ENCODE measurements at places on chromosomes 12 and 14.

- no peak overlapping the region for H3K4me3 ChIP-seq
- H3K27me3 ChIP-seq: no peaks in the 10 kb centered on the region
- no peak for DNase-seq
- no peaks in the 10 kb centered on the region for H3K4me1 ChIP-seq
- no peaks in the 10 kb centered on the region for H3K36me3 ChIP-seq
Observed at GRCh38 chr12:68870443-68870842, 62.5 kb downstream of the MDM2 start.

- no peak for DNase-seq
- peaks cover 14% of the 10 kb centered on the region for H3K4me1 ChIP-seq
- peak overlapping the region; percentile 86 for H3K27ac ChIP-seq
- no peaks in the 10 kb centered on the region for H3K27me3 ChIP-seq
- no peaks in the 10 kb centered on the region for H3K36me3 ChIP-seq
Observed at GRCh38 chr12:32679920-32680237, 778 bp downstream of the DNM1L start.

GRCh38 chr14:72887514-72887913 is 6.4 kb downstream of the DPF3 start:
- H3K4me1 ChIP-seq: peaks cover 10% of the 10 kb centered on the region
- no peak overlapping the region for H3K27ac ChIP-seq
- H3K36me3 ChIP-seq: no peaks in the 10 kb centered on the region

DNA sequence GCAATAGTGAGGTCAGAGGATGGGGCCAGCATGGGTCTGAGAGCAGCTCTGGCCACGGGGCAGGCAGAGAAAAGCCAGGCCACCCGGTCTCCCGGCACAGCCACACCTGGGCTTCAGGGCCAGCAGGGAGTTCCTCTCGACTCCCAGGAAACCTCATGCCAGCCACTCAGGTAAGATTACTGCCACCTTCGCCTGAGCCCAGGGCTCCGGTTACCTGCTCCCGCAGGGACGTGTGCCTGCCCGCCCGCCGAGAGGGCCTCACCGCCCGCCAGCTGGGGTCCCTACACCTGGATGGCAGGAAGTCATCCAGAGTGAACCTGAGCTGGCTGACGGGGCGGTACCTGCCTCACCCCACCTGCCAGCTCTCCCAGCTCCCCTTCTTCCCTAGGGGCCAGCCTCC is 7.3 kb downstream of the JAG2 start:
- H3K36me3 ChIP-seq: no peaks in the 10 kb centered on the region
- no peak overlapping the region for H3K27ac ChIP-seq
- no peak overlapping the region for H3K4me3 ChIP-seq
- no peak for DNase-seq
- H3K27me3 ChIP-seq: no peaks in the 10 kb centered on the region
- no peaks in the 10 kb centered on the region for H3K4me1 ChIP-seq

GRCh38 chr12:127162307-127162706 is 1104.7 kb upstream of the TMEM132C start:
- H3K36me3 ChIP-seq: no peaks in the 10 kb centered on the region
- H3K4me1 ChIP-seq: peaks cover 4% of the 10 kb centered on the region
- no peak overlapping the region for H3K27ac ChIP-seq
- H3K27me3 ChIP-seq: no peaks in the 10 kb centered on the region
- DNase-seq: no peak

- no peaks in the 10 kb centered on the region for H3K27me3 ChIP-seq
- H3K4me3 ChIP-seq: no peak overlapping the region
- H3K36me3 ChIP-seq: peaks cover 45% of the 10 kb centered on the region
- no peak overlapping the region for H3K27ac ChIP-seq
Observed at GRCh38 chr14:105050551-105050897, 14.7 kb downstream of the GPR132 start.

- H3K27ac ChIP-seq: no peak overlapping the region
- H3K36me3 ChIP-seq: no peaks in the 10 kb centered on the region
- no peak overlapping the region for H3K4me3 ChIP-seq
- H3K4me1 ChIP-seq: no peaks in the 10 kb centered on the region
- no peaks in the 10 kb centered on the region for H3K27me3 ChIP-seq
- no peak for DNase-seq
Observed at GRCh38 chr12:96164951-96165811, 29.0 kb upstream of the ELK3 start.

- no peaks in the 10 kb centered on the region for H3K36me3 ChIP-seq
- no peak for DNase-seq
- peaks cover 57% of the 10 kb centered on the region for H3K4me1 ChIP-seq
Observed at GRCh38 chr12:110560048-110560447, 23.1 kb downstream of the PPTC7 start.

- H3K36me3 ChIP-seq: no peaks in the 10 kb centered on the region
- H3K27me3 ChIP-seq: no peaks in the 10 kb centered on the region
- no peak overlapping the region for H3K4me3 ChIP-seq
- no peaks in the 10 kb centered on the region for H3K4me1 ChIP-seq
Observed at GRCh38 chr12:5921966-5922899, 22.8 kb downstream of the ANO2 start.

GRCh38 chr12:109820816-109821381 is 12.3 kb downstream of the TRPV4 start:
- H3K4me3 ChIP-seq: no peak overlapping the region
- H3K27me3 ChIP-seq: peaks cover 3% of the 10 kb centered on the region
- H3K4me1 ChIP-seq: no peaks in the 10 kb centered on the region
- H3K36me3 ChIP-seq: no peaks in the 10 kb centered on the region

GRCh38 chr12:48331399-48331798 is 19.3 kb downstream of the ZNF641 start:
- H3K4me3 ChIP-seq: no peak overlapping the region
- no peak for DNase-seq
- no peaks in the 10 kb centered on the region for H3K36me3 ChIP-seq
- H3K27ac ChIP-seq: no peak overlapping the region
- H3K4me1 ChIP-seq: peaks cover 7% of the 10 kb centered on the region

DNA sequence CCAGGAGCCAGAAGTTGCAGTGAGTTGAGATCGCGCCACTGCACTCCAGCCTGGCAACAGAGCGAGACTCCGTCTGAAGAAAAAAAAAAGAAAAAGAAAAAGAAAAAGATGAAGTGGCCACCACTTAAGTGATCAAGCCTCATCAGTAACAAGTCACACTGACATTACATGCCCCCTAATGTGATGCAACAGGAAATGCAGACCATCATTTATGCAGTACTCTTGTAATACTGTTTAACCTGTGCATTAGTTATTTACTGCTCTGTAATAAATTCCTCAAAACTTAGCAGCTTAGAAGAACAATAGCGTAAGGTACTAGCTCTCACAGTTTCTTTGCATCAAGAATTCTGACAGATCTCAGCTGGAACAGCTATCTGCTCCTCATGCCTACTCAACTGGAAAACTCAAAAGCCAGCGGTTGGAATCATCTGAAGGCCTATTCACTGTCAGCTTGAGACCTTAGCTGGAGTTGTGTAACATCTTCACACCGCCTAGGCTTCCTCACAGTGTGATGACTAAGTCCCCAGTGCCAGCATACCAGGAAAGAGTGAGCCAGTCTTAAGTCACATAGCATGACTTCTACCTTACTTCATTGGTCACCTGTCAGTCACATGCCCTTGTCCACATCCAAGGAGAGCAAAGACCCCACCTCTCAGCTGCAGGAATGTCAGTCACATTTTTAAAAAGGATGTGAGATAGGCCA is 31.5 kb downstream of the EPS8 start:
- no peak overlapping the region for H3K27ac ChIP-seq
- no peak overlapping the region for H3K4me3 ChIP-seq
- peaks cover 3% of the 10 kb centered on the region for H3K27me3 ChIP-seq
- no peak for DNase-seq
- H3K4me1 ChIP-seq: no peaks in the 10 kb centered on the region

DNA sequence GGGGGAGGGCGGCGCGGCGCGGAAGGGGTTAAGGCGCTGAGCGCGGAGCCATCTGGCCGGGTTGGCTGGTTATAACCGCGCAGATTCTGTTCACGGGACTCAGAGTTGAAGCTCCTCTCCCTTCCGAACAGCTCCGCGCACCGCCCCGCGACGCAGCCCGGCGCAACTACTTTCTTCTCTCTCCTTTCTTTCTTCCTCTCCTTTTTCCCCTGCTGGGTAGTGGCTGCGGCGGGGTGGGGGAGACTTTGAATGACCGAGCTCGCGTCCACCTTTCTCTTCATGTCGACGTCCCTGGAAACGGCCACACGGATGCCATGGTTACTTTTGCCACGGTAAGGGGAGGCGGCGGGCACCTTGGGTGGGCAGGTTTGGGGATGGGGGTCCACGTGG is at the start of gene NTF3:
Gene NTF3, plus strand, starts transcription at position 98 of the 390 bp plus-strand sequence. Its CDS starts 217 bp downstream, at position 315.
- peaks cover 21% of the 10 kb centered on the region for H3K27me3 ChIP-seq
- H3K4me1 ChIP-seq: no peaks in the 10 kb centered on the region
- no peaks in the 10 kb centered on the region for H3K36me3 ChIP-seq
- H3K27ac ChIP-seq: no peak within 1 kb of the TSS
- no peak within 1 kb of the TSS for H3K4me3 ChIP-seq
- DNase-seq: no peak

DNA sequence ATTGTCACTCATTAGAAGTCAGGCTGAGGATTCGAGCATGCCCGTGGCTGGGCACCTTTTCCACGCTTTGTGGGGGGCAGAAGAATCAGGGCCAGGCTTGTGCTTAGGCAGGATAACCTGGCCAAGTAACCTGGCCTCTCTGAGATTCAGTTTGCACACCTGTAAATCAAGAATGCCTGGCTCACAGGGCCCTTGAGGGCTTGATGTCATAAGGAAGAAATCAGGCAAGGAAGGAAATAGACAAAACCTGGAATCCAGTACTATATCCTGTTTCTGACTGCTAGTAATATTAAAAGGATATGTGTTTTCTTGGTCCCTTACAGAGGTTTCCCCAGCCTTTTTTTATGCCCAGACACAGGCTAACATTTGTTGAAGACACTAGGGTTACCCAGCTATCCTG is 91.9 kb downstream of the SAMD4A start:
- H3K27ac ChIP-seq: no peak overlapping the region
- H3K27me3 ChIP-seq: peaks cover 5% of the 10 kb centered on the region
- no peaks in the 10 kb centered on the region for H3K36me3 ChIP-seq
- no peaks in the 10 kb centered on the region for H3K4me1 ChIP-seq
- DNase-seq: no peak
- no peak overlapping the region for H3K4me3 ChIP-seq

GRCh38 chr14:69320581-69321365 is 60.8 kb downstream of the GALNT16 start:
- no peaks in the 10 kb centered on the region for H3K4me1 ChIP-seq
- H3K4me3 ChIP-seq: no peak overlapping the region
- DNase-seq: no peak
- H3K27me3 ChIP-seq: no peaks in the 10 kb centered on the region
- H3K27ac ChIP-seq: no peak overlapping the region

DNA sequence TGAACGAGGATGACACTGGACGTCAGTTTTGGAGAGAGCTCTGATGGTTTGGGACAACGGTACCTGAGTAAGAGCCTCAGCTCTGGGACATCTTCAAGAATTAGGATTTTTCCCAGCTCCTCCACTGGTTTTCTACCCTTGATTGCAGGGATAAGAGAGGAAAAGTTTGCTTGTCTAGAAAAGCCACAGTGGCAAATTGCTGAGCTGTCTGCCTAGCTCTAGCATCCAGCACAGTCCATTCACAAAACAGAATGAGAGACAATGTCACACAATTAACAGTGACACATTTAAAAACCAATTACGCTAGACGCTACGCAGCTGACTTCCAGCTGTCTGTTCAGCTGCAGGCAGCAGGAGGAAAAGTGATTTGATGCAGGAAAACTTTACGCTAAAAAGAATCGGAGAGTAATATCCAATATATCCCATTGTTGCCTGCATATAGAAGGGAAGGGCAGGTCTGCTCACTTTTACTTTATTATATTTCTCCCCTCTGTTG is 168.1 kb upstream of the PRICKLE1 start:
- H3K4me3 ChIP-seq: no peak overlapping the region
- DNase-seq: no peak
- no peaks in the 10 kb centered on the region for H3K27me3 ChIP-seq

GRCh38 chr12:53343969-53344368 is 7.8 kb upstream of the SP7 start:
- H3K4me1 ChIP-seq: peaks cover 13% of the 10 kb centered on the region
- no peak overlapping the region for H3K4me3 ChIP-seq
- H3K27me3 ChIP-seq: peaks cover 2% of the 10 kb centered on the region
- no peaks in the 10 kb centered on the region for H3K36me3 ChIP-seq
- peak; percentile 53 for DNase-seq

DNA sequence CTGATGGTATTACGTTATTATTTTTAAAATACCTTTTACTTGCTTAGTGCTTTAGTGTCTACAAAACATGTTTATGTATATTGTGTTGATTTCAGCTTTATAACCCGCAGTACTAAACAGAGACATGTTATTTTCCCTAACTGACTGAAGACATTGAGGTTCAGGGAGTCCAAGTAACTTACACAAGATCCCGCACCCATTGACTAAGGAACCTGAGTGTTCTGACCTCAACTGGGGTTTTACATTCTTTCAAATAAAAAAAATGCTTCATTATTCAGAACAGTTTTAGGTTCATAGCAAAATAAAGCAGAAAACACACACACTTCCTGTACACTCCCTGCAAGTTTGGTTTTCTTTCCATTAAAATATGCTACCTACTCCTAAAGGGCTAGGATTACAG is 60.4 kb upstream of the METAP2 start:
- H3K36me3 ChIP-seq: no peaks in the 10 kb centered on the region
- H3K4me1 ChIP-seq: no peaks in the 10 kb centered on the region
- peaks cover 3% of the 10 kb centered on the region for H3K27me3 ChIP-seq

DNA sequence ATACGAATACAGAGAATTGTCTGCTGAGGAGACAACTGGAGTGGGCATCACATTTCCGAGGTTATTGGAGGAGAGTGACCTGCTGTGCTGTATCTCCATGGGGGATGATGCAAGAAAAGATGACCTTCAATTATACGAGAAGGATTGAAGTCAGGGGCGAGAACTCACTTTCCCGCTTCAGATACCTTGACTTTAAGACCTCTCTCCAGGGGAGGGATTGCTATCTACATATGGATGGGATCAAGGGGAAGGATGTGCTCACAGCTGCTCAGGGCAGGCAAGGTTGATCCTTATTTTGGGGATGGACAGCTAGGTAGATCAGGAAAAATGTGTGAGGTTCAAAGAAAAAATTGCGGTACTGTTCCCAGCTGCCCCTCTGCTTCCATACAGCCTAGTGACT is 24.4 kb downstream of the NEUROD4 start:
- H3K4me1 ChIP-seq: no peaks in the 10 kb centered on the region
- no peak overlapping the region for H3K4me3 ChIP-seq
- H3K36me3 ChIP-seq: no peaks in the 10 kb centered on the region
- H3K27me3 ChIP-seq: peaks cover 10% of the 10 kb centered on the region
- H3K27ac ChIP-seq: no peak overlapping the region
- no peak for DNase-seq

All from CD4-positive, CD25-positive, alpha-beta regulatory T cell (primary cell).